BJ (cell line): ENCODE measurements at places on chromosomes 12 and 14.
A peak's percentile ranks its signal among the peaks of the same experiment; 100 is the strongest.

DNA sequence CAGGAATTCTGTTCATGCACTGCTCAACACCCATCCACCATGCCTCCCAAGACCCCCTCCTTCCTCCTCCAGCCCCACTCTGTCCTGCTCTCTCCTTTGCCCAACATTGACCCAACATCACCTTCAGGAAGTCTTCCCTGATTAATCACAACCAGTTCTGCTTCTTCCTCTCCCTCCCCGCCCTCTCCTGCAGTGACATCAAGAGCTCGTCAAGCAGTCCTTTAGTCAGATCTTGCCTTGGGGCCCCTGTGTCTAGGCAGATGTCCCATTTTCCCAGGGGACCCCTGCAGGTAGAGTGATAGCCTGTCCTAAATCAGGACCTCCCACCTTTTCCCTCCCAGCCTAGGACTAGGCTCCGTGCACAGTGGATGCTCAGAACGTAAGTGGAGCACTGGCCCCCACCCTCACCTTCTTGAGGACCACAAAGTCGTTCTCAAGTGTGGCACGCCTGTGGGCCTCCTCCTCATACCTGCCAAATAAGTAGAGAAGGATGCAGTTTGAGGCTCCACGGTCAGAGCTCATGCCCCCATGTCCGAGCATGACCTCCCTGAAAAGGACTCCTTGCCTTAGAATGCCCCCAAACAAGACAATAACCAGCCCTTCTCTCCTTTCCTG is 2.3 kb downstream of the KRT78 start:
- no peak for DNase-seq

GRCh38 chr12:128008341-128008740 is 258.6 kb upstream of the TMEM132C start:
- DNase-seq: peak; percentile 50

- no peak for DNase-seq
Measured at GRCh38 chr12:123075087-123075645, 75.7 kb downstream of the PITPNM2 start.

DNA sequence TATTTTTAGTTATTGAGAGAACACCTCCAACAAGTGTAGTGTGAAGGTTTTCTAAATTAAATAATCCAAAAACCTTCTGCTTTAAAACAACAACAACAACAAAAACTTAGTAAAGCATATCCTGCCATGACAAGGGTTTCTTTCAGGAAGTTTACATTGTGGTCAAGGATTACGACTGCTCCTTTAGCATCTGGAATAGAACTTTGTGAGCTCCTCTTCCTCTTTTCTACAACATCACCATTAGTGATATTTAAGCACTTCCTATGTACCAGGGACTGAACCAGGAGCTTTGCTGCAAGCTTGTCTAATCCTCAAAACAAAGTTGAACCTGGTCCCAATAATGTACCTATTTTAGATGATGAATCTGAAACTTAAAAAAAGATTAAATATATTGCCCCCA is 315.4 kb upstream of the KITLG start:
- DNase-seq: no peak

DNA sequence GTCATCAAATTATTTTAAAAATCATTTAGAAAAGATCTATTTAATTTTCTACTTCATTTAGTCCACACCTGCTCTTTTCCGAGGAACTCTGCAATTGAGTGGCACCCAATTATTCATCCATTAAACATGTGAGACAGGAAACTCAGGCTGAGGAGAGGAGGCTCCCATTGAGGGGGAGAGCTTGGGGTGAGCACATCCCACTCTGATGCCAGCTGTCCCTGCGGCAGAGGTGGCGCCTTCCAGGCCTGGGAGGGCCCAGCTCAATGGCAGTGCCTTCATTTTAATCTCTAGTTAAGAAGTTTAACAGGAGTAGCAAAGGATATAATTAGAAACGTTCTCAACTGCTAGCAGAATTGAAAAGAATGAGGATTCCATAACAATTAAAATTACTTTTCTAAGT is 92.0 kb downstream of the ITPR2 start:
- DNase-seq: no peak

DNA sequence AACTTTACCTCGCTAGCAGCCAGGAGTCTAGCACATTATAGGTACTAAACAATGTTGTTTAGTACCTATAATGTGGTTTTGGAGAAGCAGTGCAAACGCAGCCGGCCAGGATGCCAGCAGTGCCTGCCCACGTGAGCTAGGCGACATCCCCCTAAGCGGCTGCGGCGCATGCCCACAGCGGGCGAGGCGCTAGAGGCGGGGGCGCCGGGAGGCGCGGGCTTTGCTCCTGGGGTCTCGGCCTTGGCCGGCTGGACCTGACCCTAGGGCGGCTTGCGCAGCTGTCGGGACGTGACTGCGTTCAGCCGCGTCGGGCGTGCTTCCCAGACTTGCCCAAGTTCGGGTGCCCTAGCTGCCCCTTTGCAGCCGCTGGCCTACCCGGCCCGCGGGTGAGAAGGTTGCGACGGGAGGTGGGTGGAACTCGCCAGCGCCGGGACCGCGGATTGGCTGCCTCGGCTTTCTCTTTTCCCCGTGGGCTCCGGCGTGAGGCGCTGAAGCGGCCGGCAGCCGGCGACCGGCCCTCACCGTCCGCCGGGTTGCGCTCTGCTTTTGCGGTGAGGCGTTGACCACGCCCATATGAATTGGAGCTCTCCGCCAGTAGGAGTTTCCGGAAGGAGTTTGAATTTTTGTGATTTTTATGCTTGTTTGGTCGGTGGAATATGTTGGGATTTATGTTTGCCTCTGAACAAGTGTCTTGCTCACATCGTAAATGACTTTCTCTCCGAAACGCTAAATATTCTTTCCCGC is at the start of gene TMEM19:
Gene TMEM19, plus strand, starts transcription at position 169 of the 744 bp plus-strand sequence. CDS start 599 bp downstream, outside the sequence.
- DNase-seq: peak; percentile 56

DNA sequence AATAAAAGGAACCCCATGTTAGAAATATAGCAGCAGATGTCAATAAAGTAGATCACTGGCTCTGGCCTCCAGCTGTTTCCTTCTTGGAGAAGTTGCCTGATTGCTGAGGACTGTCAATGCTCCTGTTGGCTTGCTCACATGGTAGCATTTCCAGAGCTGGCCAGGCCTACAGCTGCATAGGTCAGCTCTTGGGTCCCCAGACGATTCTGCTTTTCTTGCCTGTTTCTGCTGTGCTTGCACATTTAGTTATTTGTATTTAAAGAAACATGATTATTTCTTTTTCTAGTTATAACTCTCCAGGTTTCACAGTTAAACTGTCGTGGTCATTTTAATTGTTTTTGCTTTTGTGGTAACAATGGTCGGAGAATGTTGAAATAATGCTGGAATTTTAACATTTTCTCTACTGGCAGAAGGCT is 7.2 kb downstream of the NAV3 start:
- no peak for DNase-seq

DNA sequence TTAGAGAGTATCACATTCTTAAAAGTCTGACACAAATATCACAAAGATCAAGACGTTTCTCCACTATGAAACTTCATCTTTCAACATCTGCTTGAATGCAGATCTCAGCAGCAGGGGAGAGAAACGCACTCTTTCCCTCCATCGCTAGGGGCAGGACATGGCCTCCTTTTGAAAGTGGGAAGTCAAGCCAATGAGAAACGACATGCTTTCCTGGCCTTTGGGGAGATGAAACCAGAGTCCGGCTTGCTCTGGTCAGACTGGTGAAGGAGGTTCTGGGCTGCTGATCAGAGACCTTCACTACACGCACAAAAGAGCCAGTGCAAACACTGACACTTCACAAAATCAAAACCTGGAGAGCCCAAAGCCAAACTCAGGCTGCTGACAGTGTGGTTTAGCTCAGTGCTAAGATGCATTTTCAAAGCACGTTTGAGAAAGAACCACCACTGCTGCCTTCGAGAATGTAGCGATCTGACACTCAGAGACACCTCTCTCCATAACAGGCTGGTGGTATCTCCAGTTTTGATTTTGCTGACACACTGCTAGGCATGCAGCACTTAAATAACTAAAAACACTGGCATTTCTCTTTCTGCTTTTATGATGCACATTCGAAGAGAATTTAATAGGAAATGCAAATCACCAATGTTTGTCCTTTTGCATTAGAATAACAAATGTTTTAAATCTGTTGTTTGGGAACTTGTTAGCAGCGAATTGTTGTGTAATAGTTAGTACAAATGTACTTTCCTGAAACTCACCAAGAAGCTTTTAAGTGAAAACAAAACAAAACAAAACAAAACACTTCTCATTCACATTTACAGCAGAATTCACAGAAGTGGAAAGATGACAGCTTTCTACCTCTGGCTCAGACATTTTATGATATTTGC is 93.9 kb upstream of the OVCH1 start:
- DNase-seq: no peak

- no peak for DNase-seq
Measured at GRCh38 chr14:91059576-91060350, 678 bp downstream of the RPS6KA5 start.

- no peak for DNase-seq
Measured at GRCh38 chr12:130434560-130434959, 96.9 kb downstream of the PIWIL1 start.

DNA sequence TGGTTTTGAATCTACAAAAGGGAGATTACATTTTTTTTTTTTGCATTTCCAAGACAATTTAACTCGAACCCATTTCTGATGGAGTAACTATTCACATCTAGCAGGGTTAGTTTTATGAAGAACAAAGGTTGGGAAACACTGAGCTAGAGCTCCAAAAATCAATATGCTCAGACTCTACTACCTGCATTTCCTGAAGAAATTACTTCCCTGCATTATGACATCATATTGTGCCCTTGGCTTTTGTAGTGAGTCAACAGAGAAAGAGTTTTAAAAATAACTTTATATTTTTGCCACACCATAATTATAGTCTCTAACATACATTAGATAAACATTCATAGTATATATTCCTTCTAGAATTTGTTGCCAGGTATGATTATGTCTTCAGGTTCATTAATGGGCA is 14.8 kb downstream of the GRIP1 start:
- DNase-seq: no peak
